ENCODE measurements at places on chromosomes 3 and 15.

DNA sequence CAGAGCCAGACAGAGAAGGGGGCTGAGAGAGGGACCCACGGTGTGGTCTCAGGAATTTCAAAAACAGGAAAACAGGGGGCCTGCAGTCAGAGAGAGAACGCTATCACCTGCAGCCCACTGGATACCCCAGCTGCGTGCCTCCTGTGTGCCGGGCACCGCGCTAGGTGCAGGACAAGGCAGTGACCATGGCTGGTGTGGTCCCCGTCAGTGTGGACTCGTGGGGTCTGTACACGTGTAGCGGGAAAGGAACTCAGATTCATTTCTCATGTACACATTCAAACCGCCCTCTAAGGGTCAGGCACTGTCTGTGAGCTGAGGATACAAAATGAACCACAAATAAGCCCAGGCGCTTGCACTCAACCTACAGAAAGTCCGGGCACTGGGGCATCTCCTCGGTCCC lies 20.9 kb downstream of the SSUH2 start:
- no peak for DNase-seq

DNA sequence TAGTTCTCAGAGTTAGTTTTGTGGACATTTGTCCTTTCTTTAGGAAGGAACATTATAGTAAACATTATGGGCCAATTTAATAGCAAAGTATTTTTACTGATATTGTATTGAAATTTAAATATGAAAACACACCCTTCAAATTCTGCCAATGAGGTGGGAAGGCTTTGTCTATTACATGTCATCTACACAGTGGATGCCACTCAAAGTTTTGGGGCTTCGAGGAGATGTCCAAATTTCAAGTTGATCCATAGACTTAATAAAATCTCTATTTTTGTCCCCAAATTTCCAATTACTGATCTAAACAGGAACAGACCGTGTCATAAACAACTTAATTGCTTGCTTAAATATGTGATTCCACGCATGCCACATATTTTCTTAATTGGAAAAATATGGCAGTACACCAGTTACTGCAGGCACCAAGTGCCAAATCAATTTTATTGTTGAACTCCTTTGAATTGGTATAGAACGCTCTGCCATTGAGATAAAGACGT lies 1.7 kb downstream of the SHOX2 start:
- no peak for DNase-seq

- no peak for DNase-seq
Observed at GRCh38 chr3:192864941-192865340, 52.7 kb downstream of the MB21D2 start.

DNA sequence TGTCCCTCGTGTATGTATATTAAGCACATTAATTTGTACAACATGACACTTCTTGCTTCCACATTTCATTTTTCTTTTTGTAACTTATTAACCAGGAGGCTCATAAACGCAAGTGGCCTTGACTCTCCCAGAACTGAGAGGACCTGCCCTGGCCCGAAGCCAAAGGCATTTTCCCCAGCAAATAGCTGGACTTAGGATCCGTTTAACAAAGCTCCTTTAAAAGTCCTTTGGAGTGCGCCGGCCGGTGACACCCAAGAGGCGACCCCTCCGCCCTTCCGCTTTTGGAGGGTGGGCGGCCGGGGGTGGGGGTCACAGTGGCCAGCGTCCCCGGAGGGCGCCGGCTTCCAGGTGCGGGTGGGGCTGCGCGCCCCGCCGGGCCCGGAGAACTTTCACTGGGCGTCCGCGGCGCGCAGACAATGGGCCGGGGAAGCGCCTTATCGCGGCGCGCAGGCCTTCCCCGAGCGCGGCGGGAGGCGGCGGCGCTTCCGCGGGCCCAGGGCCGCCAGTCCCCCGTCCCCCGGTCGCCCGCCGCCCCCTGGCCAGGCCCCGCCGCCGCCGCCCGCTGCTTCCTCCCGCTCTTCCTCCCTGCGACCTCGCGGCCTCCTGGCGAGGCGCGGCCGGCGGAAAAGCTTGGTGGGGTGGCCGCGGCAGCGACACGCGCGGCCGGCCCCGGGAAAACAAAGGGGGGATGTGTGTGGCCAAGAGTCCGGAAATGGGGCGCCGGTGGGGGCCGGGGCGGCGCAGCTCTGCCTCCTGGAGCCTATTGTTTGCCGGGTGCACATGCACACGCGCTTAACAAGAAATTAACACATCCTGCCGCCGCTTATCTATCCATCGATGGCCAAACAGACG lies 613.4 kb downstream of the MCTP2 start:
- no peak for DNase-seq

- no peak for DNase-seq
Observed at GRCh38 chr3:154139996-154140436, 18.8 kb downstream of the ARHGEF26 start.

- DNase-seq: no peak
Observed at GRCh38 chr3:36546226-36546625, 165.9 kb downstream of the STAC start.

DNA sequence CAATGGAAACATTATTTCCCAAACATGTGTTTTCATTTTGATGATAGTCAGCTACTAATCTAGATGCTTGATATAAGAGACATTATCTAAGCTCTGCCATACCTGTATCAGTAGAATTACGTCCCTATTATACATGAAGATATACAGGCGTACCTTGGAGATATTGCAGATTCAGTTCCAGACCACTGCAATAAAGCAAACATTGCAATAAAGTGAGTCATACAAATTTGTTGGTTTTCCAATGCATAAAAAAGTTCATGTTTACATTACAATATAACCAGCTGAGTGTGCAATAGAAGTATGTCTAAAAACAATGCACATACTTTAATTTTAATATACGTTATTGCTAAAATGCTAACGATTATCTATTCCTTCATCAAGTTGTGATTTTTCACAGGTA lies 236.0 kb upstream of the ZNF717 start:
- DNase-seq: no peak

GRCh38 chr3:136532766-136533165 lies 219.4 kb downstream of the STAG1 start:
- DNase-seq: no peak

- DNase-seq: no peak
Observed at GRCh38 chr15:82103468-82103867, 57.6 kb upstream of the MEX3B start.

DNA sequence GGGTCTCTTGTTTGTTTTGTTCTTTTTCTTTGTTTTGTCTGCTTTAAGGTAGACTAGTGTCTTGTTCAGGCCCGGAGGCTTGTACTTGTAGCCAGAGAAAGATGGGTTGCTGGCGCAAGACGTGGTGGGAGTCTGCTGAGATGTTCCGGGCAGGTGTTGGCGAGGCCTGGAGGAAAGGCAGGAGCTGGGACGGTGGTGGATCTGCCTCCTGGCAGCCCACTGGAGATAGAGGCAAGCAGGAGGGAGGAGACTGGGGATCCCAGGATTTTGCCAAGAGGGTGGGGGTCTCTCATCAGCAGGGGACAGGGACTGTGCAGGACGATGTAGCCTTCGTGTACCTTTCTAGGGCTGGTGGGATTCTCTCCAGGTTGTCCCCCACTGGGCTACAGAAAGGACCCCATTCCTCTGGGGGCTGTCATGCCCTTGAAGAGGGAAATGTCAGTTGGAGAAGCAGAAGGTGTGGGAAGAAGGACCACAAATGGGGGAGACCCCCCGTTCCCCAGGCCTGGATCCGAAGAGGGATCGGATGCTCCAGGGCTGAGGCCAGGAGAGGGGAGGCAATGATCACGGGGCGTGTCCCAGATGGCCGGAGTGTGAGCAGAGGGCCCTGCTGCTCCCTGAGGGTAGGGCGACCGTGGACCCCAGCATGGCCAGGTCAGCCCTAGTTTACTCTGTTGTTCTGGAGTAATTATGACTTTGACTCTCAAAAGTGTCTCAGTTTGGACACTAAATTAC lies 7.0 kb downstream of the CHAC1 start:
- no peak for DNase-seq

- DNase-seq: no peak
Observed at GRCh38 chr3:153334558-153334957, 172.5 kb downstream of the RAP2B start.

DNA sequence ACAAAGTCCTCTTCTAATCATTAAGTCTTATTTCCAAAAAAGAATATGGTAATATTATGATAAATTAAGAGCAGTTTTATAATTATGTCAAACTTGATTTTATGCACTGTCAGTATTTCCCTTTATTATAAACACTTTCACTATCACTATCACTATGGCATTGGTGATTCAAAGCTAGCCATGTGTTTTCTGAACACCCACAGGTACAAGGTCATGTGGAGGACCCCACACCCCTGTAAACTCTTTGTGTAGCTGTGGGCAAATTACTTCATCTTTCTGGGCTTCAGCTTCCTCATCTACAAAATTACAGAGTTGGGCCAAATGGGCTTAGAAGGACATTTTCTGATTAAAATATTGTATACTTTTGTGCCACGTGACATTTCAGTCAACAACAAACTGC lies 41.7 kb downstream of the FBXL22 start:
- DNase-seq: no peak

- DNase-seq: no peak
Observed at GRCh38 chr3:191980443-191980842, 519.5 kb downstream of the PYDC2 start.

DNA sequence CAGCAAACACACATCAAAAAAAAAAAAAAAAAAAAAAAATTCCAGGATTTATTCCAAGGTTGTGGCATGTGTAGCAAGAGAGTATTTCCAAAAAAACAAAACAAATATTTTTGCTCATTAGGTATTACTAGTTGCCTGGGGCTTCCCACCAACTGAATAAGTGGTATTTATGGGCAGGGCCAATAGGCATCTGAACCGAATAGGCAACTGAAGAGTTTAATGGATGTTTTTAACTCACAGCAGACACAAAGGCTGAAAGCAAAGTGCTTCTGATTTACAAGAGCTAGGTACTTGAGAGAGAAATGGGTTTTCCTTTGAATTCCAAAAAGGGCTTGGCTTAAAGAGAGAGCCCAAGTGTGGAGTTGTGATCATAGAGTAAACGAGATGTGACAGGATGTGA lies 21.4 kb downstream of the EIF4E3 start:
- DNase-seq: no peak

GRCh38 chr3:150273396-150273795 lies 134.7 kb upstream of the TSC22D2 start:
- no peak for DNase-seq

All from T-helper 2 cell treated with Interferon-gamma antibody and Interleukin-4, amounts not matched to agents 5 μg/mL and 100 μg/mL, for 36 hours (primary cell).